ENCODE measurements at places on chromosomes 1 and 21. TPM values are rescaled to one million over a fixed set of nuclear protein-coding genes. Genes with fewer than 3 reads are reported as not detected.

Gene APP
- 266 TPM for total RNA-seq

Gene KRTAP13-1
- not detected for total RNA-seq

Gene ITGB3BP
- total RNA-seq: 27.2 TPM

Gene VWA5B1
- total RNA-seq: not detected

Gene HES5
- not detected for total RNA-seq

Gene UMODL1
- total RNA-seq: not detected

Gene CD1E
- not detected for total RNA-seq

Gene ELF3
- 265 TPM for total RNA-seq

Gene KIF14
- 15.1 TPM for total RNA-seq

Gene SPRR2A
- total RNA-seq: not detected

Gene MR1
- total RNA-seq: 9.3 TPM

Gene GBP6
- not detected for total RNA-seq

Gene RYR2
- total RNA-seq: 0.10 TPM

Gene AMY2B
- total RNA-seq: 0.67 TPM

Gene LIN9
- 7.8 TPM for total RNA-seq

Gene G0S2
- 2.8 TPM for total RNA-seq

Gene FAAH
- 0.79 TPM for total RNA-seq

Gene TESK2
- 0.37 TPM for total RNA-seq

Gene OPTC
- total RNA-seq: not detected

Gene AMY2A
- not detected for total RNA-seq

Gene CD2
- not detected for total RNA-seq

Gene GRIK3
- total RNA-seq: not detected

Gene AMY1B
- not detected for total RNA-seq

Gene CCDC185
- 0.05 TPM for total RNA-seq

Gene IER5
- total RNA-seq: 43.6 TPM

Gene TARS2
- 23.5 TPM for total RNA-seq

Gene VPS72
- total RNA-seq: 45.2 TPM

Gene F13B
- not detected for total RNA-seq

Gene RHBDL2
- total RNA-seq: 2.7 TPM

Gene UTS2
- total RNA-seq: not detected

Gene DHDDS
- total RNA-seq: 22.8 TPM

Gene SYTL1
- 0.68 TPM for total RNA-seq

Gene OR6P1
- not detected for total RNA-seq

Gene MYBPH
- total RNA-seq: not detected

Gene RORC
- total RNA-seq: not detected

Gene ESPN
- total RNA-seq: not detected

Gene FHAD1
- total RNA-seq: 0.68 TPM

Gene IGSF21
- total RNA-seq: not detected

Gene NTRK1
- 0.14 TPM for total RNA-seq

Gene ABCB10
- total RNA-seq: 21.1 TPM

Gene GLIS1
- not detected for total RNA-seq

Gene KLF17
- total RNA-seq: 0.64 TPM

Gene TRIM58
- total RNA-seq: not detected

Gene LY9
- 0.09 TPM for total RNA-seq

Gene GOLPH3L
- 19.0 TPM for total RNA-seq
